ENCODE measurements at places on chromosomes 13 and 19. TPM values are rescaled to one million over a fixed set of nuclear protein-coding genes. Genes with fewer than 3 reads are reported as not detected.
A peak's percentile ranks its signal among the peaks of the same experiment; 100 is the strongest.

The IL4I1 gene
- 12.5 TPM for total RNA-seq

GRCh38 chr19:46992699-46993535, 26.7 kb upstream of the NPAS1 start:
- DNase-seq: no peak

- peak; percentile 50 for DNase-seq
Observed at GRCh38 chr13:40026174-40026585, 370.7 kb downstream of the COG6 start.

The AKAP11 gene
- 14.0 TPM for total RNA-seq

GRCh38 chr13:88288326-88288725, 617.2 kb downstream of the SLITRK5 start:
- DNase-seq: no peak

DNA sequence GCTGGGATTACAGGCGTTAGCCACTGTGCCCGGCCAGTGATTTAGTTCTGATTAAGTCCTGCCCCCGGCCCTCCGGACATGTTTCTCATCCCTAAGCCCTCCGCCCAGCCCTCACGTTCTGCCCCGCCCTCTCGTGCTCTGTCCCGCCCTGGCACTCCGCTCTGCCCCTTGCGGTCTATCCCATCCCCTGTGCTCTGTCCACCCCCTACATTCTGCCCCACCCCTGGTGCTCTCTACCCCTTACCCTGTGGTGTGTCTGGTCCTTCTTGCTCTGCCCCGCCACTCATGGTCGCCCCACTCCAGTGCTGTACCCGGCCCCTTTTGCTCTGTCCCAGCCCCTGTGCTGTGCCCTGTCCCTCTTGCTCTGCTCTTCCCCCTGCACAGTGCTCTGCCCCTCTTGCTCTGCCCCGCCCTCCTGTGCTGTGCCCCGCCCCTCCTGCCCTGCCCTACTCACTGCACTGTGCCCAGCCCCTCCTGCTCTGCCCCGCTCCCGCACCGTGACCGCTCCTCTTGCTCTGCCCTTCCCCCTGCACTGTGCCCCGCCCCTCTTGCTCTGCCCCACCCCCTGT, 3.0 kb downstream of the GTPBP3 start:
- no peak for DNase-seq

DNA sequence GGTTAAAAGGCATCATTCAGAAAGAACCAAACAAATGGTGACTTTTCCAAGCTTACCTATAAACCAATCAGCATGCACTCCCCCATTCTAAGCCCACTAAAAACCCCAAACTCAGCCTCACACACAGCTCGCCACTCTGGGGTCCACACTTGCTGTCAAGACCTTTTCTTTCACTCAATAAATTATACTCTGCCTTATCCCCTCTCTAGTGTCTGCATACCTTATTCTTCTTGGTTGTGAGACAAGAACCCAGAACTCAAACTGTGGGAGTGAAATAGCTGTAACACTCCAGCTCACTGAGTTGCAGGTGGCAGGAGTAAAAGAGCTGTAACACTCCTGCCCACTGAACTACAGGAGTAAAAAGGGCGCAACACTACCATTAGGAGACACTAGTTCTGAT, 559.0 kb downstream of the TBC1D4 start:
- DNase-seq: no peak

DNA sequence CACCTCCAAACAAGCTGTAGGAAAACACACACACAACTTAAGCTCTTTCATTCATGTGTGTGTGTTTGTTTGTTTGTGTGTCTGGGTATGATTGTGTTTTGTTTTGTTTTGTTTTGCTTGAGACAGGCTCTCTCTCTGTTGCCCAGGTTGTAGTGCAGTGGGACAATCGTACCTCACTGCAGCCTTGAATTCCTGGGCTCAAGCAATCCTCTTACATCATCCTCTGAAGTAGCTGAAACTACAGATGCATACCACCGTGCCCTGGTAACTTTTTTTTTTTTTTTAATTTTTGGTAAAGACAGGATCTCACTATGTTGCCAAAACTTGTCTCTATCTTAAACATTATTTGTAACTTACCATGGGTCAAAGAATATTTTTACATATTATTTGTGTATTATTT, 431.7 kb downstream of the SLITRK1 start:
- peak; percentile 2 for DNase-seq

- DNase-seq: peak; percentile 71
Observed at GRCh38 chr19:887072-887471, 5.9 kb downstream of the MED16 start.

The CDADC1 gene
- 6.0 TPM for total RNA-seq

DNA sequence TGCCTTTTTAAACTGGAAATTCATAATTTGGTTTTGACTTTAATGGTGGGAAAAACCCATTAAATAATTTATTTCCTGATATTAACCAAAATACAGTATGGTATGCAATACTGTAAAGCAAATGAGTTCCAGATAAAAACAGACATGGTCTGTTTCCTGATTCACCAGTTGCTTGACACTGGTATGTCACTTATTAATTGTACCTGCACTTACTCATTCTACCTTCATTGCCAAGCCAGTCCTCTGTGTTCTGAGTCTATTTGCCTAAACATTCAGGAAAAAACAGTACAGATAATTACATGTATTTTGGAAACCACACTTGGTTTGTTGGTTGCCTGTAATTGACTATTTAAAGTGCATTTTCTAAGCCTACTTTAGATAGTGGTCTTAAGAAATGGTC, 159.3 kb downstream of the TNFRSF19 start:
- DNase-seq: no peak

DNA sequence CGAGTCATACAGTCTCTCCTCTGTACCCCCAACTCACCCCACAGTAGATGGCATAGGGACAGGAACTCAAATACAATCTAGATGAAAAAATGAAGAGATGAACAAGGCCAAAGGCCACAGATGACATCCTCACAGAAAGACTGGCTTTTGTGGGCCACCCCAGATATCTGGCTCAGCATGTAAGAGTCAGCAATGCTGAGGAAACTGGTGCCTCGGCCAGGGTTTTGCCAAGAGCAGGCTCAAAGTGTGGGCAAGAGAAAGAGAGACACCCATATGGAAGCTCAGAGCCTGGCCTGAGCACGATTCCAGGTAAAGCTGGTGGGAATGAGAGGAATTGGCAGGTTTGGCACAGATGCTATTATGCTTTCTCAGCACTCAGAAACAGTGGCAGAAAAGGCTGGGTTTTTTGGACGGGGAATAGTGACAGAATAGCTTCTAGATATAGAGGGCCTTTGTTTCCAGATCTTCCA, 460.6 kb downstream of the FOXO1 start:
- DNase-seq: no peak

DNA sequence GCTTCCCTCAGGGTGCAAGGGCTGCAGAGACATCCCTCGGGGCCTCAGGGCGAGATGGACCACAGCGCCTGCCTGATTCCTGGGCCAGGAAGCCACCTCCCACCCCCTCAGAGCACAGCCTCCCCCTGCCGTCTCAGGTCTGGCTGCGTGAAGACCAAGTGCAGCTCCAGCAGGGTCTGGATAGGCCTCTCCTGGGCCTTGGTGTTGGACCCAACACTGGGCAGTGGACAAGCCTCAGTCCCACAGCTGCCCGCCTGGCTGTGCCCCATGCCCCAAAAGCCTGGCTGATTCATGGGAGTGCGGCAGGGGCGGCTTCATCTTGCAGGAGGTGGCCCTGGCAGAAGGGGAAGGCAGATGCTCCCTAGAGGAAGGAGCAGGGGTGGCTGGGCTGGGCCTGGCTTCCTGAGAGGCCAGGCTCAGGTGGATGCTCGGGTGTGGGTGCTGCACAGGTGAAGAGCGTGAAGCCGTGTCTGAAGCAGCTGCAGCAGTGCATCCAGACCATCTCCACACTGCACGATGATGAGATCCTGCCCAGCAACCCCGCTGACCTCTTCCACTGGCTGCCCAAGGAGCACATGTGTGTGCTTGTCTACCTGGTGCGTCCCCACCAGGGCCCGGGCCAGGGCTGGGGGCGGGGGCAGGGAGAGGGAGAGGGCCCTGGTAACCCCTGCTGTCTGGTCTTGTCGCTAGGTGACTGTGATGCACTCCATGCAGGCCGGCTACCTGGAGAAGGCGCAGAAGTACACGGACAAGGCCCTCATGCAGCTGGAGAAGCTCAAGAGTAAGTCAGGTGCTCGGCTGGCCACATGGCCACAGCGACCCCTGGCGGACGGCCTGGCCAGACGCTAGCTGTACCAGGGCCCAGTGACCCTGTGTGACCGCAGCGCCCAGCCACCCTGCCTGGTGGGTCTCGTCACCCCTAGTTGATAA, 21.7 kb downstream of the MAU2 start:
- peak; percentile 31 for DNase-seq

The ELSPBP1 gene
- 24.4 TPM for total RNA-seq

DNA sequence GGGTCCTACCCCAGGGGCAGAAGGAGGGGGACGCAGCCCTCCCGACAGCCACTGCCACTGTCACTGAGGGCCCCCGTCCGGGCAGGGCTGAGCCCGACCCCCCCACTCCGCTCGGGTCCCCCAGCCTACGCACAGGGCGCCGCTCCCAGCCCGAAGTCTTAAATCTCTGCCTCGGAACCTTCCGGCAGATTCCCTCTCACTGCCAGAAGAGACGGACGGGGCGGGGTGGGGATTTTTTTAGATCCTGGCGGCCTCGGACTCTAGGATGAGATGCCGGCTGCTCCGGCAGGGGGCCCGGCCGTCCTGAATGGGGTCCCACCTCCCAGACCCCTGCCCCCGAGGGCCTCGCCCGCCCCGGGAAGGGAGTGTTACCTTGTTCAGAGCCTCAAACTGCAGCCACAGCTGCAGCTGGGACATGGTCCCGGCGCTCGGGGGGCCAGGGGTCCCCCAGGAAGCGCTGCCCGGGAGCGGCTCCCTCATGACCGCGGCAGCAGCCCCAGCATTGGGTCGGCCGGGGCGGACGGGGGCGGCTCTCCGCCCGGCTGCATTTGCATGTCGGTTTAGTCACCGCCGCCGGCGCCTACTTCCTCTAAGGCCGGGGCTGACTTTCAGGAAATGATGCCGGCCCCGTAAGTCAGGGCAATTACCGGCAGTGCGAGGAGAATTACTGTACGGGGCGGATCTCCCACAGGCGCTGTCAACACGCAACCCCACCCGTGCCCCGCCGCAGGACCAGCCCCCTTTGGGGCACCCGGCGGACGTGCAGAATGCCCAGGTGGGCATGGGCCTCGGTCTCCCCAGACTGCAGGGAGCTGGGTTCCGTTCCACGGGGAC, 28.1 kb downstream of the GPX4 start:
- no peak for DNase-seq

- DNase-seq: no peak
Observed at GRCh38 chr13:19185865-19186645, 4.4 kb upstream of the TUBA3C start.

DNA sequence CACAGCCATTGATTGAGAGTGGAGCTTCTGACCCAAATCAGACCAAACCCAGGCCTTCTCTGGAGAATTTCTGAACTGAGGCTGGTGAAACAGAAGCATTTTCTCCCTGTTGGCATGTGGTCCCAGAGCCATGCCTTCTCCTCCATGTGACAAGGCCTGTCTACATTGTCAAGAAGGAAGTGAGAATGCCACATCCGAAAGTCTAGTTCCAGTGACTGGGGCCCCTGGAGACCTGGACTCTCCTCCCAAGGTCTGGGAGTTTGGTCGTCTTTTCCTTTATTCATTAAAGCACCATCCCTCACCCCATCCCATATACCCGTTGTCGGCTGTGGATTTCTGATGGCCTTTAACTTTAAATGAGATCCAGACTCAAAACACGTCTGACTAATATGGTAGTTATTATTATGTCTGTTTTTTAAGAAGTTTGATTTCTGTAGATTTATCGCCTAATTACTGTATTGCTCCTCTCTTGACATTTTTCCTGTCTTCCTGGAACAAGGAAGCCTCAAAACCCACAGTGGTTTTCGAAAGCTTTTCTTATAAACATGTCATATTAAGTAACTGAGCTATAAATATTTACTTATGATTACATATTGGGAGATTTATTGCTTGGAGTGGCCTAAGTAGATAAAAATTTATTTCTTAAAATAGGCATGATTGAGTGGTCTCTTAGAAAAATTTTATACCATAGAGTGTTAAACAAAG, 128.3 kb upstream of the FRY start:
- DNase-seq: no peak

The CGB3 gene
- 7.0 TPM for total RNA-seq

The SNRPD2 gene
- 294 TPM for total RNA-seq

The SMAD9 gene
- 5.8 TPM for total RNA-seq

DNA sequence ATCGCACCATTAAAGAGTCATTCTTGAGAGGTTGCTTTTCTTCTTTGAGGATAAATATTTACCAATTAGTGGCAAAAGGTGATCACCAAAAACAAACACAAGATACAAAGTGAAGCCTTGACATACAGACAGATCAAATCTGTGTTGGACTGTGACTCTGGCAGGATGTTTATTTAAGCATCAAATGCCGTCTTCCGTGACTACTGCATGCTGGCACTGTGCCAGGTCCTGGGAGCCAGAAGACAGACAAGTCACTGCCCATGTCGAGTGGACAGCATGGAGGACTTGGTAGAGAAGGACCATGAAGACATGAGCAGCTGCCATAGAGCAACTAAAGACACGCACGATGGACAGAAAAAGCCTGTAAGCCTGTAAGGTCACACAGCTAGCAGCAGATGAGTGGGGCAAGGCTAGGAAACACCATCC, 92.8 kb upstream of the FARP1 start:
- DNase-seq: peak; percentile 65

The CEACAM16 gene
- not detected for total RNA-seq

All from M059J (cell line).